ENCODE measurements at places on chromosomes 7 and 10.
A peak's percentile ranks its signal among the peaks of the same experiment; 100 is the strongest.

DNA sequence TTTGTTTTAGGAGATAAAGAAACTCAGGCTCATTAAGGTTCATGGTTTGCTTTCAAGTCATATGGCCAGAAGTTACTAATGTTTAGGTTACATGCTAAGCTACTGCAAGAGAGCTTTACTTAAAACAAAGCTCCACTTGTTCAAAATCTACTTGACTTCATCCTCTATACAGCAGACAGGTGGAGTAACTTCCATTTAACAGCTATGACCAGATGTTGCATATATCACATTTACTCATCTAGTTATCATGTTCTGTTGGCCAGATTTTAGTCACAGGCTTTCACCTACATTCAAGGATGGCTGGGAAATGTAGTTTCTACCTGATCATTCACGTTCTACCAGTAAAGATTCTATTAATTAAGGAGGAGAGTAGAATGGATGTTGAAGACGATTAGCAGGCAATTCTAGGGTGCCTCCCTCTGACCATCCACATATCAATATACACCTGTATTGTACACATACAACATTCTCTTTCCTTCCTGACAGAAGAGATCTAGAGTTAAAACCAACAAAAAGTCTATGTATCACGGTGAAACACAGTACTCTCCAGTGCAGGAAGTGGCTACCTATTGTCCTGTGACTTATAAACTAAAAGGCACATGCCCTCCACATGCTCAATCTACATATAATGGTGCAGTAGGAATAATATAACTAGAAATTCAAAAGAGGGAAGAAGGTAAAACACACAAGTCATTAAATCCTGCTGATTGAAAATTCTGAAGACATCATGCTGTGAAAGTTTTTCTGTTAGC, 488.0 kb downstream of the MDFIC start:
- no peak for DNase-seq

GRCh38 chr10:93383562-93383981, 98.6 kb downstream of the MYOF start:
- DNase-seq: no peak

GRCh38 chr7:108324053-108325038, 131.9 kb downstream of the NRCAM start:
- DNase-seq: no peak

DNA sequence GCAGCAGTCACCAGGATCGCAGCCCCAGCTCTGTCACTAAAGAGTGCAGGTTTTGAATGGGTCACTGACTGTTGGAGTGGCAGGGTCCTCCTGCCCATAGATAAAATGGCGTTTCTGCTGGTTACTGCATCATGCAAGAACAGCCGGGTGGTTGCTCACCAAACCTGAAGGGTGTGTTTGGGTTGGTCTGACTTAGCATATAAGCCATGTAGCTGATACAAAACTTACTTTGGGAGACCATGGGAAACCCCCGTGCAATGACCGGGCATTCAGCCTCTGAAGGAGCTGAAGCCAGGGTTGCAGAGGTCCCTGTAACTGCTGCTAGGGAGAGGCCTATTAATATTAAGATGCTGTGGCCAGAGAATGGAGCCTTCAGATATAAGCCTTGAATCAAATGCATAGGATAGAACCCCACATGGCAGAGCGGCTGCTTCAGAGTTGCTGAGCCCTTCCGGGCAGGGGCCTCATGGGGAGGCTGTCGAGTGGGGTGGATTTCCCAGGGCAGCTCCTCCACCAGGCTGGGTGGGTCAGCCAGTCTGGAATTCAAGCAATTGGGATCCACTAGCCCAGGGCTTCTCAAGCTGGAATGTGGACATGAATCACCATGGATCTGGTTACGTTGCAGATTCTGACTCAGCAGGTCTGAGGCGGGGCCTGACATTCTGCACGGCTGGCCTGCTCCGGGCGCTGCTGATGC, 70.9 kb upstream of the CTBP2 start:
- peak; percentile 27 for DNase-seq

GRCh38 chr10:119398996-119399395, 143.5 kb downstream of the RGS10 start:
- no peak for DNase-seq

GRCh38 chr7:68760556-68760955, 837.7 kb upstream of the AUTS2 start:
- DNase-seq: no peak

DNA sequence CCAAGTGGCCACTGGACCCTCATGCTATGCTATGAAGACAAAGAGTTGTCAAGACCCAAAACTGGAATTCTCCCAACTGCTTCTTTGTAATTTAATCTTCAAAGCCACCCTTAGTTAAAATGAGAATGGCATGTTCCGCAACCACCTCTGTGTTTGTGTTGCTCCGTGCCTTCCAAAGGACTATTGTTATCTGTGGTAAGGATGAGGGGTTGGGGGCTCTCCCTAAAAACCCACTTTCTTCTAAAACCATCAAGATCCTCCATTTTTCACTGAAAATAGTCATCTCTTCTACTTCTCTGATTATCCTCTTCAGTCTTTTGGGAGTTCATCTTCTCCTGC, 222.1 kb upstream of the AOAH start:
- no peak for DNase-seq

- no peak for DNase-seq
Observed at GRCh38 chr7:98698976-98699375, 81.9 kb downstream of the NPTX2 start.

- DNase-seq: no peak
Observed at GRCh38 chr7:140049339-140050024, 13.3 kb downstream of the PARP12 start.
